ENCODE measurements at places on chromosomes 5 and 9. TPM values are rescaled to one million over a fixed set of nuclear protein-coding genes. Genes with fewer than 3 reads are reported as not detected.

DNA sequence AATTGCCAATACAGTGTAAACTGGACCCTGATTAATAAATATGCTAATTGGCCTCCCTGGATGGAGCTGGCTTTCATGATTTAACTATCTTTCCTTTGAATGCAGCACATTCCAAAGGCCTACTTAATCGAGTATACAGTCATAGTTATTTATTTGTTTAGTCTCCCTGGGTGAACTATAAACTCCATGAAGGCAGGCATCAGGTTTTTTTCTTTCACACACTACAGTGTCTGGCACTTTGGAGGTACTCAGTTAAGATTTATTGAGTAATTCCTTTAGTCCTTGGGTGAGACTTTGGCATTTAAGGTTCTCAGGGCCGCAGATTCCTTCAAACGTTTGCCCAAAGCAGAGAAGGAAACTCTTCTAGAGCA is 20.5 kb downstream of the RUSC2 start:
- no peak overlapping the region for H3K27ac ChIP-seq
- no peaks in the 10 kb centered on the region for H3K36me3 ChIP-seq
- H3K4me1 ChIP-seq = no peaks in the 10 kb centered on the region
- no peak for DNase-seq
- no peak overlapping the region for H3K4me3 ChIP-seq

DNA sequence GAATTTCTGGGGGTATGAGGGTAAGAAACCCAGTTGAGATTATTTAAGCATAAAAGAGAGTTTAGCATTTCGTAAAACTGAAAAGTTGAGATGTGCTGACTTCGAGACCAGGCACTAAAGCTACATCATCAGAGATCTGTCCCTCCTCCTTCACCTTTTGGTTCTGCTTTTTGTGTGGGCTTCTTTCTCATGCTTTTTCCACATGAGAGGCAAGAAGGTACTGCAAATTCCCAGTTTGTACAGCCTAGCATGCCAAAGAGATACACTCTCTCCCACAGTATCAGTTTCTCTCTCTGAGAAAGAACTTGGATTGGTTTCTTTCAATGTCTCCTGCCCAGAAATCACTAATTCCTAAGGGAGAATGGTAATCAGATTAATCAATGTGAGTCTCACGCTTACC is 584.7 kb downstream of the SEMA5A start:
- H3K4me1 ChIP-seq = peaks cover 2% of the 10 kb centered on the region
- no peaks in the 10 kb centered on the region for H3K36me3 ChIP-seq
- H3K27ac ChIP-seq = no peak overlapping the region
- H3K4me3 ChIP-seq = no peak overlapping the region
- DNase-seq = no peak
- H3K27me3 ChIP-seq = no peaks in the 10 kb centered on the region

DNA sequence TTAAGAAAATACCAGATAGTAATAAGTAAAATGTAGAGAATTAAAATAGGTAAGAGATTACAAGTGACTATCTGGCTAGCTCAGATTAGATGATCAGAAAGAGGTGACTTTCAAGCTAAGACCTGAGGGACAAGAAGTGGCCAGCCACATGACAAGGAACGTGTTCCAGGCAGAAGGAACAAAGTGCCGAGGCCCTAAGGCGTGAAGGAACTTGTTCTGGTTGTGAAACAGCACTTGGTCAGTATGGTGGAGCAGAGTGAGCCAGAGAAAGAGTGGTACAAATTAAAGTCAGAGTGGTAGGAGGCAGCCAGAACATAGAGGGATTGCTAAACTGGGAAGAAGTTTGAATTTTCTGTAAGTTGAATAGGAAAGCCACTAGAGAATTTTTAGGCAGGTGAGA is 73.6 kb downstream of the ADRB2 start:
- no peaks in the 10 kb centered on the region for H3K36me3 ChIP-seq
- no peak overlapping the region for H3K27ac ChIP-seq
- DNase-seq = no peak
- H3K27me3 ChIP-seq = no peaks in the 10 kb centered on the region

- DNase-seq = no peak
- H3K4me1 ChIP-seq = peaks cover 50% of the 10 kb centered on the region
- no peaks in the 10 kb centered on the region for H3K36me3 ChIP-seq
- no peak overlapping the region for H3K4me3 ChIP-seq
- H3K27me3 ChIP-seq = no peaks in the 10 kb centered on the region
These were observed 26.6 kb downstream of the DPYSL3 start for GRCh38 chr5:147483188-147483790.

Gene CCNO
- total RNA-seq = 0.93 TPM

Gene PLGRKT
- total RNA-seq = 38.4 TPM

Data from neural progenitor cell (in vitro differentiated cells).